Activated naive CD4-positive, alpha-beta T cell treated with anti-CD3 and anti-CD28 coated beads, Interleukin-2, amount 50 U/mL, for 72 hours (primary cell): ENCODE measurements at places on chromosomes 6 and 20. TPM values are rescaled to one million over a fixed set of nuclear protein-coding genes. Genes with fewer than 3 reads are reported as not detected.
A peak's percentile ranks its signal among the peaks of the same experiment; 100 is the strongest.

Gene HLA-DPA1
- total RNA-seq, result 45.8 TPM

Gene RBM39
- total RNA-seq, result 380 TPM

Gene OPRM1
- total RNA-seq, result not detected

Gene HLA-DQA1
- 1.7 TPM for total RNA-seq

Gene LY6G6C
- not detected for total RNA-seq

Gene SNAP25
- 0.61 TPM for total RNA-seq

Gene KCNK5
- 8.8 TPM for total RNA-seq

Gene HFE
- 2.1 TPM for total RNA-seq

Gene STMN3
- 19.5 TPM for total RNA-seq

Gene WFDC2
- total RNA-seq, result 2.5 TPM

Gene SGK2
- total RNA-seq, result 0.59 TPM

Gene HSPA1L
- total RNA-seq, result 2.3 TPM

- no peak for DNase-seq
Measured at GRCh38 chr6:73203098-73203497, 22.2 kb downstream of the KHDC1L start.

GRCh38 chr20:14375416-14375985 lies 38.1 kb upstream of the FLRT3 start:
- no peak for DNase-seq

DNA sequence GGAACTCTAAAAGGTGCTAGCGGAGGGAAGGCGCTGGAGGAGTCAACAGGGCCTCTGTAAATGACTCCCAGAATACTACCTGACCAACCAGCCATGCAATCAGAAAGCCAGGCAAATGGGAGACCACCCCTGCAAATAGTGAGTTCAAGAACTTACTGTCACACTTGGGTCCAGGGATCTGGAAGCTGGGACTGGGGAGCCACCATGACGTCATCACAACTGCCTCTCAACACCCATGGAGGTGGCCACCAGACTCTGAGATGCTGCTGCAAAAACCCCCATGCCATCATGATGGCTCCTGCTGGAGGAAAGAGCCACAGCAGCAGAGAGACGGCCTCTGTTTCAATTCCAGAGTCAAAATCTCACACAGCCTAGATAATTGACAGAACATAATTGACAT lies 8.5 kb upstream of the PDYN start:
- no peak for DNase-seq

- DNase-seq, result peak; percentile 72
Measured at GRCh38 chr6:105402090-105402938, 568 bp downstream of the PREP start.

- no peak for DNase-seq
Measured at GRCh38 chr6:53793318-53794136, 1.3 kb upstream of the LRRC1 start.

DNA sequence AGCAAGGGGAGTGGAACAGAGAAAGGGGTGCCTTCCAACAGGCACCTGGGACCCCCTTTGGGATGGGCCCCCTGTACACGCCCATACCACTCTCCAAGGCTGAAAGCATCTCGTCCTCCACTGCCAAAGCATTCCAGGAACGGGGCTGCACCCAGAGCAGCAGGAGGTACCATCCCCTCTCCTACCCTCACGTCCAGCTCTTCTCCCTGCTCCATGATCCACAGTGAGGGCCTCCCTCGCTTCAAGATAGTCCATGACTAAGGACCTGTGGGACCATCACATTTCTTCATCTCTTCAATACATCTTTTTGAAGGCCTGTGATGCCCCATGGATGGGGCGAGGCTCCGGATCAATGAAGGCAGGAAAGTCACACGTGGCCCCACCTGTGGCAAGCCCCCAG lies 209.9 kb downstream of the ANKRD60 start:
- DNase-seq, result no peak

GRCh38 chr6:103820148-103820547 lies 1039.6 kb downstream of the HACE1 start:
- DNase-seq, result no peak

DNA sequence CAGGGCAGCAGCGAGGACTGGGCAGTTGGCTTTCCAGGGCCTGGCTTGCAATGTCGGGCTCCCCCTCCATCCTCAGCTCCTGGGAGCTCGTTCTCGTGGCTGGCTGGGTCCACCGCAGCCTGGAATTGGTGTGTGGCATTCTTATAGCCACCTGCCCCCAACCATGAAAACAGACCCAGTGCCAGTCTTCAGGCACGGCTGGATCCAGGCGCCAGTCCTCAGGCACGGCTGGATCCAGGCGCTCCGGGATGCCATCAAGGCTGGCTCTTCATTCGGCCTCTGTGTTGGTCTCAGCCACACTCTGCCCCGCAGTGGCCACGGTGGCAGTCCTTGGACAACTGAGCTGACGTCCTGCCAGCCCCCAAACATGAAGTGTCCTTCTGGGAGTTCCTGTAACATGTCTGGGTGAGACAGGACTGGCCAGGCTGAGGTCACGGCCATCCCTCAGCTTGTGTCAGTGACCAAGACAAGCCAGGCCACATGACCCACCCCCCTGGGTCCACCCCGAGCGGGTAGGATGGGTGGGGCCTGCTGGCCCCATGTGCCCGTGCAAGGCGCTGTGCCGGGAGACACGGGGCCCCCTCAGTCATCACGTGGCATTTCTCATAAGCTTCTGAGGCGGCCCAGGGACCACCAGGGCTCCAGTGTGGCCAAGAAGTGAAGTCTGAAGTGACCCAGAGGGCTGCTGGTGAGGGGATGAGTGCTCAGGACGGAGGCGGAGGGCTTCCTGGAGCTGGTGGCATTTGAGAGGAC lies 99.0 kb downstream of the TAF4 start:
- no peak for DNase-seq

GRCh38 chr6:37459981-37460800 lies 27.2 kb downstream of the CMTR1 start:
- no peak for DNase-seq

DNA sequence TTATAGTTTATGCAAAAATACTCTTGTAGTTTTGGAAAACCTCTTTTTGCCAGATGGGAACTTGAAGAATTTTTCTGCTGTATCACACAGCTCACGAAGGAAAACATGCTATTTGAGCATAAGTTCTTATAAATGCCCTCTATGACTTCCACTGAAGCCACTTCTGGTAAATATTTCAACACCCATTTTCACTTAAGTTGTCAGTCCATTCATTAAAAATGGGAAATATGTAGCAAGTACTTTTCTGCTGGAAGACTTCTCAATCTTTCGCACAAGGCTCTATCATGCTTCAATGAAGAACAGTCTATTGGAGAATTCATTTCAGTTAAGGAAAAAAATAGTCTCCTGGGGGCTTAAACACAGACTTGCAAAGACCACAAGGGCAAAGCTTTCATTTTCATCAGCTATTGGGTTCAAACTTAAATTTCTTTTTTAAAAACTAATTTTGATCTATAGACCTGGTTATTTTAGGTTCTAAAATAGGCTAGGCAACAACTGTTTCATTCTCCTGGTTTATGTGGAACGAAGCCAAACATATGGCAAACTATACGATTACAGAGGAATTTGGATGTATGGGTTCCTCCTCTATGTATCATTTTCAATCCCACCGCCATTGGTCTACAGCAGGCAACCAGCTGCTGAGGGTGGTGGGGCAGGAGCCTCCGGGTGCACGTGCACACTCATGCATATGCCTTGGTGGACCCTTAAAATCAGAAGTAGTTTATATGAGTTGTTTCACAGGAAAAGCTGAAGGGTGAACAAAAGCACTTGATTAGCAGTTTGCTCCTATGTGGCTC lies 38.7 kb downstream of the LAMA4 start:
- no peak for DNase-seq

DNA sequence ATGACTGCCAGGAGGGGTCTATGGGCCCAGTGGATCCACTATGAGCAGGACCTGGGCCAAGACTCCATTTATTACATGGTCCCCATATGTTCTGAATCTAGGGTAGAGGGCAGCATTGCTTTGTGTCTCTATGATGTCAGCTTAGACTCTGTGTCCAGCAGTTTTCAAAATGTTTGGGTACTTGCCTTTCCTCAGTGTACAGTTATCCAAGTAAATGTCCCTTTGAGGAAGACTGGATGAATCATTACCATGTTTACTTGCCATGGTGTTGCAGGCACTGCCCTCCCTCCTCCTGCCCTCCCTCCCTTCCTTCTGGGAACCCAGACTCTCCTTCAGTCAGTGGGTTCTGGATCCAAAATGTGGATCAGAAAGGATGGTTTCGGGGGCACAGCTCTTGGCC lies 108.6 kb downstream of the NRN1 start:
- DNase-seq, result no peak

GRCh38 chr6:15368873-15369272 lies 123.0 kb downstream of the JARID2 start:
- DNase-seq, result no peak

DNA sequence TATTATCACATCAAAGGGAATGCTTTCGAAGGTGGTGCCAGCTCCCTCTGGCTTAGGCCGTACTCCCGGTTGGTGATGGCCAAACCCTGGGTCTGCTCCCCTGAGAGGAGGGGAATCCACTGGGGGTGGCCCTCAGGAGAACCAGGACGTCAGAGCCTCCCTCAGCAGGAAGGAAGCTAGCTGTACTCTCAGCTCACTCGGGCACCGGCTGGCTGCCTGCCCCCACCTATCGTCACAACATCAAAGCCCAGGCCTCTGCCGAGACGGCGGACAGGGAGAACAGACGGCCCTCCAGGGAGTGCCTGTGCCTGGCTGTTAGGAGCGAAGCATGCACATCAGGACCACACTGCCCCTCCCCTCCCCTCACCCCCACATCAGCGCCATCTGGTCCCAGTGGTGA lies 9.2 kb upstream of the PGC start:
- no peak for DNase-seq

- no peak for DNase-seq
Measured at GRCh38 chr6:9583753-9584352, 831.0 kb downstream of the TFAP2A start.

- DNase-seq, result no peak
Measured at GRCh38 chr20:4150070-4150441, 134.7 kb upstream of the RNF24 start.

DNA sequence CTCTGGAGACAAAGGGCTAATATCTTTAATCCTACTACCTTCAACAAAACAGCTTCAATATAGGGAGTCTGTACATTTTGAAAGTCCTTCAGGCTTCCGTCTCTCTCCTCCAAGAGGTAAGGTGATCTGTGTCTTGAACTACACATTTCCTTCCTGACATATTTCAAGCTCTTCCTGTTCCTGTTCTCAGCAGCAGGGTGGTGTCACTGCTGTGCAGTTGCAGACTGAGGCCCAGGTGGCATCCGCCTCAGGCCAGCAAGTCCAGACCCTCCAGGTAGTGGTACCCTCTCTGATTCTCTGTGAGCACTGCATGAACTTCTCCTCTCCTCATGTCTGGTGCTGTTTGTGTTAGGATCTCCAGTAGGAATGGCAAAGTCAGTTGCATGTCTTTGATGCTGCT lies 7.8 kb downstream of the NFYA start:
- no peak for DNase-seq

- no peak for DNase-seq
Measured at GRCh38 chr6:97110626-97111025, 172.4 kb downstream of the MMS22L start.

- DNase-seq, result no peak
Measured at GRCh38 chr6:160015778-160016684, 47.1 kb downstream of the IGF2R start.

DNA sequence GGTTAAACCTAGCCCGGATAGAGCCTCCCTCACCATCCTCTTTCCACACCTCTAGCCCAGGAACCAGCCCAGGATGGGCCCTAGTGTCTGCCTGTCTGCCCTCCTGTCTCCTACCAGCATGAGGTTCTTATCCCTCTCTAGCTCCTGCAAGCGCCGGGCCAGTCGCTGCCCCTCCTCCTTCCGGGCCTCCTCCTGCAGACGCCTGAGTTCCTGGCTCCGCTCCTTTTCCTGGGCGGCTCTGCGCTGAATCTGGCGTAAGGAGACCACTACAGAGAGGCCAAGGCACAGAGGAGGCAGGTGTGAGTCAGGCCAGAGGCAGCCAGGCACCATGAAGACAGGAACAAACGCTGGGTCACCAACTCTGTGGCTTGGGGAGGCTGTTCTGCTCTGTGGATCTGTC lies 4.3 kb upstream of the PSORS1C2 start:
- no peak for DNase-seq
